ENCODE measurements at places on chromosomes 11 and 22. TPM values are rescaled to one million over a fixed set of nuclear protein-coding genes. Genes with fewer than 3 reads are reported as not detected.

The CREBZF gene
- 55.7 TPM for total RNA-seq

The GGT1 gene
- total RNA-seq = 6.2 TPM

The HBD gene
- total RNA-seq = not detected

The NPAS4 gene
- total RNA-seq = not detected

The SLC1A2 gene
- 0.25 TPM for total RNA-seq
